HuH-7.5 (cell line): ENCODE measurements at places on chromosomes 3 and 15.

GRCh38 chr3:184717399-184717983 lies 5.6 kb upstream of the MAGEF1 start:
- no peak for DNase-seq

- no peak for DNase-seq
Measured at GRCh38 chr3:57292159-57292896, at the start of gene ASB14. Gene ASB14, minus strand, starts transcription at chr3:57292685. Its CDS starts 652 bp downstream, at chr3:57292033.

DNA sequence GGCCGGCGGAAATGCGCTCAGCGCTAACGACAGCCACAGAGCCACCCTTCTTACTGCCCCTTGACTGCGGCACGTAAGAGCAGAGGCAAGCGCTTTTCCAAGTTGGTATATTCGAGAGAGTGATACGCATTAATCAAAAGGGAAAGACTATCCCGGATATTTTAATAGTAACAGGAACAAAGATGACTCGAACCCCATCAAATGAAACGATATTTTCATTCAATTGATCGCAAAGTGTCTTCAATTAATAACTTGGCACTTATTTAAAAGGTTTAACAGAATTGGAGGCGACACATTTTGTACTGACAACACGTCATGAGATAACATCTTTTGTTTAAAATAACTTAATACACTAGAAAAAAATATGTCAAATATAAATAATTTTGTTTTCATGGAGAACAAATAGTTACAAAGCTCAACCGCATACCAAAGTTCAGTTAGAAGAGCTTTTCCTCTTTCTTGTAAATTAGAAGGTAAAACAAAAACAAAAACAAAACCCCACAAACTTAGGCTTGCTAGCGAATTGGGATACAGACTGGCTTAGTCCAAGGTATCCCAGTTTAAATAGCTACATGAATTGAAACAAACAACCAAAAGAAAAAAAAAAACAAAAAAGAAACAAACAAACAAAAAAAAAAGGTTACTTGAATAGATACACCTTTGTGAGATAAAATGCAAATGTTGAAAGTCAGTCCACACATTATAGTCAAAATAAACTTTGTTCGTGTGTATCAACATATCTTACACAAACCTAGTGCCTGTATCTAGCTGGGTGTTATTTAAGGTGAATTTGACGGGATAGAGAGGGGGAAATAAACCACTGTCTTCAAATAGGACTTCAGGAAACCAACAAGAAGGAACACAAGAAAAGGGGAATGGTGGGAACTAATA lies 10.2 kb downstream of the SHOX2 start:
- no peak for DNase-seq

DNA sequence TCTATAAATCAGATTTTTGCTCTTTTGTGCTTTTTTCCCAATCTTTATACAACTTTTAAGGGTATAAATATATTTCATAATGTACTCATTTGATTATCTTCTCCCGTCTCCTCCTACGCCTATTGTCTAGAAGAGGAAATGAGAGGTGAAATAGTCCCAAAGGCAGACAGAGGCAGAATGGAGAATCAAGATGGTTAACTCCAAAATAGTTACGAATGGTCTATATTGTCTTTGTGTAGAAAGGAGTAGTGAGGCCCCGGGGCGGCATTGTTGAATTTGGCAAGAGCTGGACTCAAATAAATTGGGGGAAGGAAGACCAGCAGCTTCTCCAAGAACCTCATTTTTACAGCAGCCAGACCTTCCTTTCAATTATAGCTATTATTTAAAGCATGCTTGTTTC lies 23.9 kb downstream of the ITPR1 start:
- no peak for DNase-seq

DNA sequence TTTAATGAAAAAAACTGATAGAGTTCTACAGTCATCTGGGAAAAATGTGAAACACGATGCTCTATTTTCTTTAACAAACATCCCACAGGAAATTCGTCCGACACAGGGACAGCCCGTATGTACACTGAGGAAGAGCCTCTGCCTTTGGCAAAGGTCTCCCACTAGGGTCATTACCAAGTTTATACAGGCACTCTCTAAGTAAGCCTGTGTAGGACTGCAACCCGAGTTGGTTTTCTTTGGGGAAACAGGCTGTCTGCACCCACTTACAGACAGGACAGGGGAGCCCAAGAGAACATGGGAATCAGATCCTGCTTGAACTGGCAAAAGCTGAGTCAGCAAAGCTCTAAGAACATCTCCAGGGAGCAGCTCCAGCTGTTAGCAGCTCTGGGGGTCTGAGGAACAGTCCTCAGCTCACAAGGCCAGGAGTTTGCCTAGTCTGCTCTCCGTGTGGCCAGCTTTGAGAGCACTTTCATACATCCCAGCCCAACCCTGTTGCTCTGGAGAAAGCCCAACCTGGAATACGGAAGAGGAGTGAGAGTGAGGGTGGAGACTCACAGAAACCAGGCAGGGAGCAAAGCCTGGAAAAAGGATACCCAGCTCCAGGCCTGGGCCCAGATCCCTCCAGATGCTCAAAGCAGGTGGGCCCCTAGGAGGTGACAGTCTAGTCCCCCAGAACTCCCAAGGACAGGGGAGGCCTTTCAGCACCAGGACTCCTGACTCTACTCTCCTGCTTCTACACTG lies 1.9 kb downstream of the TBC1D2B start:
- no peak for DNase-seq

DNA sequence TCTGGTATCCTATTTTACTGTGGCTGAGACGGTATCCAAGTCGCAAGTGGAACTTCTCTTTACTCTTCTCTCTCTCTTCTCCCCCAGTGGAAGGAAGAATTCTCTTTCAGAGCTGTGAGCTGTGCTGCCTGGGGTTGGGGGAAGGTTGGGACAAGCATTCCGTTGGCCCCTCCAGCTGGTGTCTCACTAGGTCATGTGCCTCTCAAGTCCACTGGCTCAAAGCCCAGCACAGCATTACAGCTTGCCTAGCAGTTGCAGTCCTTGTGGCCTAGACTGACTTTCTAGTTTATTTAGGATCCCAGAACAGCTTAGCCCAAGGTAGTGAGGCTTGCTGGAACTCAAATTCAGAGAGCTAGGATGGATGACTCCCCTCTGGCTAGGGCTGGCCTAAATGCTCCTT lies 76.1 kb upstream of the SPATA16 start:
- DNase-seq = no peak

GRCh38 chr3:90091549-90091948 lies 984.1 kb downstream of the EPHA3 start:
- DNase-seq = no peak

GRCh38 chr3:127788451-127788909 lies 33.8 kb downstream of the MGLL start:
- no peak for DNase-seq

- no peak for DNase-seq
Measured at GRCh38 chr15:67090297-67091070, 25.1 kb downstream of the SMAD3 start.

- DNase-seq = no peak
Measured at GRCh38 chr3:161366094-161366493, 5.2 kb downstream of the SPTSSB start.

GRCh38 chr3:110246796-110247376 lies 824.7 kb upstream of the NECTIN3 start:
- no peak for DNase-seq

- no peak for DNase-seq
Measured at GRCh38 chr3:100737334-100737733, 28.0 kb downstream of the TFG start.

- no peak for DNase-seq
Measured at GRCh38 chr3:122299872-122300460, 25.1 kb upstream of the CSTA start.

GRCh38 chr15:31511707-31512310 lies 185.2 kb downstream of the KLF13 start:
- no peak for DNase-seq

DNA sequence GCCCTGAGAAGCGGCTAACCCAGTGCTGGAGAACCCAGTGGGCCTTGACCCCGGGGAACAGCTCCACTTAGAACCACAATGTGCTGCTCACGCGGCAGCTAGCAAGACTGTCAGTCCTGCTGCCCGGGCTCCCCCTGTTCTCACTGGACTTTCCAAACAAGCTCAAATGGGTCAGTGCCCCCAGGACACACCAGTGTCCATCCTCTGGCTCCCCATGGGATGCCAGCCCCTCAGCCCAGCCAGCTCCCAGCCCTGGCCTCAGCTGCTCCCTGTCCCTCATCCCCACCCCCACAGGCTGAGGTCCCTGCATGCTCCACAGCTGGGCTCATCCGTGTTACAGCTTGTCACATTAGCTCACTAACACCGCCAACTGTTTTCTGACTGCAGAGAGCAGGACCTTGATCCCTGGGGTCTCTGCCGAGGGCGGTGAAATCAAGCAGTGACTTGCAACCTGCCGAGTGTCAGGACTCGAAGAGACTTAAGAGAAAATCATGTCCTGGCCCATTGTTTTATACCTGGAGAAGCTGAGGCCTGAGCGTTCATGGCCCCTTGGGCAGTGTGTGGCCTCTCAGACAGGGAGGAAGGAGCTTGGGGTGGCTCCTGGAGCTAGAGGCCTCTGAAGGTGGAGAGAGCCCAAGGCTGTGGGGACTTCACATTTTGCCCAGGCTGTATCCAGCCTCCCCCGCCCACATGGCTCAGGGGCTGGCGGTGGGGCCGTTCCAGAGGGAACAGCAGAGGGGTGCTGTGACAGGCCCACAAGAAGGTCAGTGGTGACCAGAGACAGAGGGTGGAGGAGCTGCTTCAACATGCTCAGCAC lies 157.5 kb downstream of the MEGF11 start:
- DNase-seq = no peak

DNA sequence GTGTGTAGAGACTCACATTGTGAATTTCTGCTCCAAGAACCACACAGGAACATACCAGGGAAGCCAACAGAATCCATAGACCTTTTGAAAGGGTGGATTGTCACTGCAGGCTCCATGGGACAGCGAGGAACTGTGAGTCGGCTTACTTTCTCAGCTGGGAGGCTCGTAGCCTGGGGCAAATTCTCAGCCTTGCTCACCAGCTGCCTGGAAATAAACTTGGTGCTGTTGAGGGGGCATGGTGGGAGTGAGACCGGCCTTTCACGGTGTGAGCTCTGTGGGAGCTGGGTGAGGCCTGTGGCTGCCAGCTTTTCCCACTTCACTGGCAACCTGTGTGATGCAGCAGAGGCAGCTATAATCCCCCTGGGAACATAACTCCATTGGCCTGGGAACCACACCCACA lies 146.6 kb upstream of the P2RY1 start:
- no peak for DNase-seq

DNA sequence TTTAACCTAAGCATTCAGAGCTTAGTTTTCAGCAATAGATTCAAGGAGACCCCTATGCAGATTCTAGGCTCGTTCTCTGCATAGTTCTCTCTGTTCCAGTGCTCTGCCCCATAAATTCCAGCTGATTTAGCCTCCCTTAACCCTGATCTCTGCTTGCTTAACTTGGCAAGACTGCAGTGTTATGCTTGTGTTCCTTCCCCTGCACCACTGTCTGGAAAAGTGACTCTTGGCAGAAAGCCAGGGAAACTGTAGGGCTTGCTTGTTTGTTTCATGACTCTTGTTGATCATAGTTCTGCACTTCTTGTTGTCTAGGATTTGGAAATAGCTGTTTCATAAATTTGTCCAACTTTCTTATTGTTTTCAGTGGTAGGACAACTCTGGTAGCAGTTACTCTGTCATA lies 40.1 kb downstream of the ANAPC13 start:
- DNase-seq = no peak

GRCh38 chr15:58274885-58275284 lies 136.7 kb downstream of the AQP9 start:
- DNase-seq = no peak

DNA sequence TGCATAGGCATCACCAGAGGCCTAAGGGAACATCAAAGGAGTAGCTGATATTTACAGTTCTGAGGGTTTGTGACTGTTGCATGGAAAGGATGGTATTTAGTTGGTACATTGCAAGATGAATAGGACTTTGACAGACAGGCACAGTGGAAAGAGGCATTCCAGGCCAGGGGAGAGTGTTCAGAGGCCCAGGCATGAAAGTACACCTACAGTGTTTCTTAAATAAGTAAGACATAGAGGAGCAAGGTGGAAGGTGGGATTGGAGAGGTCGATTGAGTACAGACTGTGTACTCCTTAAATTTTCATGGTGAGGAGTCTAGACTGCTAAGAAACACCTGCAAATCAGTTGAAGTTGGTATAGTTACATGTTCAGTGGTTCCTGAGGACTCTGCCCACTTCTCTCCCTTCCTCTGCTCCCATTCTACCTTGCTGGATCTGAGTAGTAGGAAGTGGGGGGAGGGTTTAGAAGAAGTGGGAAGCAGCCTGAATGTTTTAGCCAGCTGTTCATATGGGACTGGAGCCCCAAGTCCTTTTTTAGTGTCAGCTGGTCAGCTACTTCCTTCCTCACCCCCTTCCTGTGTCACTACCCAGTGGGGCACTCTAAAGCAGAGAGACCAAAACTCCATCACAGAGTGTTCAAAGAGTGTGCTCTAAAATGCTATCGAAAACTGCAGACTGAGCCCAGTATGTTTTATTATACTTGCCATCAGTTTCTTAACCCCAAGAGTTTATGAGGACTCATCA lies 14.0 kb downstream of the KLHL18 start:
- no peak for DNase-seq

GRCh38 chr15:89495638-89496145 lies 691 bp downstream of the RHCG start:
- DNase-seq = no peak

- DNase-seq = no peak
Measured at GRCh38 chr15:82999426-82999825, 12.0 kb downstream of the C15orf40 start.

DNA sequence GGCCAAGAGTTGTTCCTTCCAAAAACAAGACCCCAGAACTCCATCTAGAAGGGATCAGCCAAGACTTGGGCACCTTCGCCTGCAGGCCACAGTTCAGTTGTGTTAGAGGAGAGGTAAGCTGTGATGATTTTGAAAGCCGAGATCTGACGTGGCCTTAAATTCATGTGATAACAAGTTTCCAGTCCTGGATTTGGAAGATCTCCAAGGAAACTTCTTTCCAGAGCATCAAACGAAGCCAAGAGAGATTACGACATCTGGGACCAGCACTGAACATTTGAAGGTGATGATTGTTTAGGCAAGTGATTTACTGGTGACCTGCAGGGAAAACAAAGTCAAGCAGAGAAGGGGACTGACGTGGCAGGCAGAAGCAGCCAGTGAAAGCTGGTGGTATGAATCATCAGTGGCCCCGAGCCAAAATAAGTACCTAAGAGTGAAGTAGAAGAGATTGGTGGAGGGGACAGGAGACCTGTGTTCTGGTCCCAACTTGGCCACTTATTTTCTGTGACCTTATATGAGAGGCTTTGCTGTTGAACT lies 339.0 kb upstream of the PROK2 start:
- DNase-seq = no peak

DNA sequence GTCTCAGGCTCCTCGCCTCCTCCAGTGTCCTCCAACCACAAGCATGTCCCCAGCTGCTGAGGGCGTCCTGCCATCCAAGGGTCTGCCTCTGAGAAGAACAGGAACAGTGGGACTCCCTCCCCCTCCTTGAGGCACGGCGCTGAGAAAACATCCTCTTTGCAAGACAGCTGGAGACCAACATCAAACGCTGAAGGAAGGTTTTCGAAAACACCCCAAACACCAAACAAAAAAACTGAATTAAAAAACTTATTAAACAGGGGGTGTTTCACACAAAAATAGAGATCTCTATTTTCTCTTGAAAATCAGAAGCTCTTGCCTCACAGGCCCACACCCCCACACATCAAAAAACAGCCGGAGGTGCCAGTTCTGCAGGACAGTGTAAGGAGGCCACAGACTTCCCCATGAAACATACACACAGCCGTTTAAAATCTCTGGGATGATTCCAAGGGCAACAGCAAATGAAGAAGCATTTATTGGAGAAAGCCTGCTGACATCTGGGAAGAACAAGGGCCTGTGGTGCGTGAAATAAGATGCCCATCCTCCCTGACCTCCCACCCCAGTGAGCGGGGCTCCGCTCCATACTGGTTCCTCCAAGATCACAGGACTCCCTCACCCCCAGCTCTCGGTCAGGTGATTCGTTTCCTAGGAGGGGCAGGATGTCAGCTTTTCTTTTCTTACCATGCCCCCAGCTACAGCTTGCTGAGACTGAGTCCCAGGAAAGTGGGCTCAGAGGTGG lies 71.3 kb downstream of the NUP210 start:
- no peak for DNase-seq
